ENCODE measurements at places on chromosomes 12 and 14. TPM values are rescaled to one million over a fixed set of nuclear protein-coding genes. Genes with fewer than 3 reads are reported as not detected.
A peak's percentile ranks its signal among the peaks of the same experiment; 100 is the strongest.

Gene CLEC7A
- total RNA-seq = 0.07 TPM

Gene PMCH
- not detected for total RNA-seq

Gene TSPAN11
- not detected for total RNA-seq

Gene PYM1
- 42.0 TPM for total RNA-seq

Gene RFX4
- not detected for total RNA-seq

Gene RIPK3
- 7.9 TPM for total RNA-seq

DNA sequence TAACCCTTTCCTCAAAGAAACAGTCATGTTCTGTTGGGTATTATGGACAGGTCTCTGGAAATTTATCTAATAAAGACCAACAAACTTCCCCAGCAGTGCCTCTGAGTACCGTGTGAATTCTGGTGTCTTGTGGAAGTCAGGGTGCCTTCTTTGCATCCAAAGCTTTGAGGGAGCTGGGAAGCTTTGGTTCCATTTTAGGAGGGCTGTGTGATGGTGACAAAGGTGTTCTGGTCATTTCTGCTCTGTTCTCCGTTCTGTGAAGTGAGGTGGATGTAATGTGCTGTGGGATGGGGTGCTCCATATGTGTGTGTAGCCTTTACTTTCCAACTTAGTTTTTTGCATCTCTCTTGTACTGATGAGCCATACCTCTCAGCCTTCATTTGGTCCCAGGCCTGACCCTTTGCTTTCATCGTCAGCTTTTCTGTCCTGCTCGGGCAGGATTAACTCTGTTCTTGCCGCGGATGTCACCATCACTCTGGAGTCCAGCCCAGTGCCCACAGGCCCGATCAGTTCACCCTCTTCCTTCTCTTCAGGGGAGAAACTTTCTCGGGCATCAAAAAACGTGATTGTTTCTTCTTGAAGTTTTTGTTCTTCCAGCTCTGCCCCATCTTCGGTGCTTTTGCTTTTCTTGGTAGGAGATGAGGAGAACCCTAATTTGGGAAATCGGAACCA lies 13.2 kb downstream of the PLD4 start:
- peak; percentile 11 for DNase-seq

GRCh38 chr12:43338848-43339526 lies 213.0 kb downstream of the ADAMTS20 start:
- peak; percentile 17 for DNase-seq

DNA sequence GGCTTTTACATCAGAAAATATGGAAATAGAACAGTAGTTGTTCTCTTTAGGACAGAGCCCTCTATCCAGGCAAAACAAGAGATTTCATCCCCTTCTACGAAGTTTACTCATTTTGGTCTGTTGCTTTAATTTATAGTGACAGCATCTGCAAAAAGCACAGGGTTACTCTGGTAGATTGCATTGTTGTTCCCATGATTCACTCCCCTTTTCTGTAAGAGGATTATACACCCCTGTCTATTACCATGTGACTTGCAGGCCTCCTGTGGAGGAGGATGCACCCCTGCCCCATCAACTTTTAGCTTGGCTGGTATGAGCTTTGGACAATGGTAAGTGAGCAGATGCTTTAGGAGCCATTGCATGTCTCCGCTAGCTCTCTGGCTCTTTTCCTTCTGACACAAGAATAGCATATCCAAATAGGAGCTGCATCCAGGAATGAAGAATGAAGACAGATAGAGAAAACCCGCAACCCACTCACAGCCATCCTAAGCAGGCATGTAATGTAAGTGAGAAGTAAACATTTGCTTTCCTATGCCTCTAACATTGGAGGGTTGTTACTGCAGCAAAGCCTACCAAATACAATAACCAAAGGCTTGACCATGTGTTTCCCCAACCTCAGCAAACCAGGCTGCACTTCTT lies 304.2 kb downstream of the AKAP6 start:
- no peak for DNase-seq

DNA sequence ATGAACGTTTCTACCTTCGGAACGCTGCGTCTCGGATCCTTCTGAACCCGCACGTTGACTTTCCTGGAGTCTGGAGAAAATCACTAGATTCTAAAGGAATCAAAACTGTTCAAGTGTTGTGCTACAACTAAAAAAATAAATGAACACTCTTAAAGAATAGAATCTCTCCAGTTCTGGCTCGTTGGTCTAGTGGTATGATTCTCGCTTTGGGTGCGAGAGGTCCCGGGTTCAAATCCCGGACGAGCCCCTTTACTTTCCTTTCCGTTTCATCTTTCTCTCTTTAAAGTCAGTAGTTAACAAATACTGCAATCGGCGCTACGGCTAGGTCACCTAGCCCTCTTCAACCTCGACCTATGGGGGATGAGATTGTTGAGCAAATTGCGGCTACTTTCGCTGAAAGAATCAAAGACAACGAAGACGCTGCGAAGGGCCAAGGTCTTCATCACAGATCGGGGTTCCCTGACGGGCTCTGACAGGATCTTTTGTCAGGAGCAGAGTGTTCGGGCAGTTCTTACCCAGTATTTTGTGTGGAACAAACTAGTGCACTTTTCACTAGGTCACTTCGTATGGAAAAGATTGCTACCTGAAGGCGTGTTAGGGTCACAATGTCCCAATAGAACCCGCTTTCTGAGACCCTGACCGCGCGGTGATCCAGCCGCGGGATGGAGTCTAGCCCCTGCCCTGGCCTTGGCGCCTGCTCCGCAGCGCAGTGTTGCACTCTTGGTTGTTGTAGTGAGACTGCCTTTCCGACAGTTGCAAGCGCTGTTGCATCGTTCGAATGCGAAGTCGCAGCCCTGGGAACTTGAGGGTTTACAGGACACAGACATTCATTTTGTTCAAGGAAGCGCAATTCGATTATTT lies 8.4 kb downstream of the OR6S1 start:
- peak; percentile 74 for DNase-seq

- no peak for DNase-seq
Measured at GRCh38 chr14:106204063-106204462, 677.7 kb downstream of the TMEM121 start.

DNA sequence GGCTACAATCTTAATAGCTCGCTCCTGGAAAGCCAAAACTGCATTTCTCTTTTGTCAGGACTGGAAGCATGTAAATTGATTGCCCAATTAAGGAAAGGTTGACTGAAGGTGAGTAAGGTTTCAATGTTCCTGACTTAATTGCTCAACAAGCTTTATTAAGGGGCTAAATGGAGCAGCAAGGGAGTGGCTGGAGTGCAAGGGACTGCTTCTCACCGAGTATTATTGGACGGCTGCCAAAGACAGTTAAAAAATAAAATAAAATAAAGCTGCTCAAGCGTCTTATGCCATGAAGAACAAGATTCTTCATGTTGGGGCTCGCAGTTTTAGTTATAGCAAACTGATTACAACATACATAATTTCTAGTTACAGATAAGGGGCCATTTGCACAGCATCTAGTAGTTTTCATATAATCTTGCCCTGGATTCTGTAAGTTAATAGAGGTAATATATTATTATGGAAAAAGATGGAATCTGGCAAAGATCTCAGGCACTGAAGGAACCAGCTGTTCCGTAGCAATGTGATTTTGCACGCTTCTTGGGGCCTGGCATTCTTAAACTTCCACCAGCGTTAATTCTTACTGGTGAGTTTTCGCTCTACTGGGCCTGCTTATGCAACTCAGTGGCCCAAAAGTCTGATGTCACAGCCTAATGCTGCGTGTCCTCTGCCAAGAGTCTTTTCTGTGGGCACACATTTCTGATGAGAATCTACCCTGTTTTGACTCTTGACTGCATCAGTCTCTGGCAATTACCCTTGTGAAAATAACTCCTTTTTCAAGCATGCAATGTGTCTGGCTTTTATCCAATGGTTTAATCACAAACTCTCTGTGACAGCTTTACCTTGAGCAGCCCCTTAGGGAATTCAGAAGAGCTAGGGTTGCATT lies 108.5 kb downstream of the SLC38A1 start:
- peak; percentile 87 for DNase-seq

DNA sequence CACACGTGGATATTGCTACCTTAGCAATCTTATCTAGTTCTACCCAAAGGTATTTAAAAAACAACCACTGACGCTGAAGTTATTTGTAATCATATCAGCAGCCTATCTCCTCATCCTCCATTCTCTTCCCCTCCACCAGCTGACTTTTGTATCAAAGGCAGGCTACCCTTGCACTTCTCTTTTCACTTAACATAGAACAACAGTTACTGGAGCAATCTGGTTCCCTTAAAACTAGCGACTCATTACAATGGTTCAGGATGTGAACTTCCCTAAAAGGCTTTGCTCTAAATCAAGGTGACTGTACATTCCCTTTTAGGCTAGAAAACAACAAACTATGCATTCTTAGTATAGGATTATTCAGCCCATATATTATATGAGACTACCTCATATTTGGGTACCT lies 404.7 kb downstream of the APAF1 start:
- DNase-seq = no peak

GRCh38 chr14:99233222-99234035 lies 38.6 kb downstream of the BCL11B start:
- no peak for DNase-seq

GRCh38 chr14:41749429-41749828 lies 142.8 kb downstream of the LRFN5 start:
- DNase-seq = no peak

DNA sequence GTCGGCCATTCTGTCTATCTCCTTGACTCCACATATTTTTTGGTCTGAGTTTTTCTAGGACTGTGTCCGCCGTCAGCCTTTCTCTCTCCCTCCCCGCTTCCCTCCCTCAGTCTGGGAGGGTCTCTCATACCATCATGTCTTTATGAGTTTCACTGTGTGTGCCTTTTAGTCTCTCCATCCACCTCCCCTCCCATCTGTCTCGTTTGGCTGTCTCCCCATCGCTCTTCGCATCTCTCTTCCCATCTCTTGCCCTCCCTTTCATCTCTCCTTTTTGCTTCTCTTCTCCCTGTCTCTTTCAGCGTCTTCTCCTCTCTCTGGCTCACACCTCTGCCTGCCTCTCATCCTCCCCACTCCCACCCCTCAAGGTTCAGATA lies 6.9 kb upstream of the CISTR start:
- no peak for DNase-seq
